ENCODE measurements at places on chromosomes 5 and 9.

DNA sequence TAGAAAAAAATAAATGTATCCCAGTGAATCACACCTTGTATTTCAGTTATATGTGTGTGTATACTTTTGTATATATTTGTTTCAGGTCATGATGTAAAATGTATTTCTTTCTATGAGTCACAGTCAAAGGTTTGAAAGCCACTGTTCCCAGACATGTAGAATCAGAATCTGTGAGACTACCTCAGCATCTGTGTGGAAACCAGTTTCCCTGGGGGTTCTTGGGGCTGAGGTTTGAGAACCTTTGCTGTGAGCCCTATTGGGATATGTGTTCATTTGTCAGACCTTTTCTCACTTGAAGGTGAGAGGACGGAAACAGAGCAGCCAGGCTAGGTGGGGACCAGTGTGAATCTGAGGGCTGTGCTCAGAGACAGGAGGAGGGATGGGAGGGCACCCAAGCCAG is 78.7 kb upstream of the SAP30L start:
- DNase-seq: no peak

GRCh38 chr5:95759005-95759404 is 27.9 kb downstream of the RHOBTB3 start:
- no peak for DNase-seq

GRCh38 chr5:159805021-159805420 is 111.3 kb upstream of the ADRA1B start:
- no peak for DNase-seq

DNA sequence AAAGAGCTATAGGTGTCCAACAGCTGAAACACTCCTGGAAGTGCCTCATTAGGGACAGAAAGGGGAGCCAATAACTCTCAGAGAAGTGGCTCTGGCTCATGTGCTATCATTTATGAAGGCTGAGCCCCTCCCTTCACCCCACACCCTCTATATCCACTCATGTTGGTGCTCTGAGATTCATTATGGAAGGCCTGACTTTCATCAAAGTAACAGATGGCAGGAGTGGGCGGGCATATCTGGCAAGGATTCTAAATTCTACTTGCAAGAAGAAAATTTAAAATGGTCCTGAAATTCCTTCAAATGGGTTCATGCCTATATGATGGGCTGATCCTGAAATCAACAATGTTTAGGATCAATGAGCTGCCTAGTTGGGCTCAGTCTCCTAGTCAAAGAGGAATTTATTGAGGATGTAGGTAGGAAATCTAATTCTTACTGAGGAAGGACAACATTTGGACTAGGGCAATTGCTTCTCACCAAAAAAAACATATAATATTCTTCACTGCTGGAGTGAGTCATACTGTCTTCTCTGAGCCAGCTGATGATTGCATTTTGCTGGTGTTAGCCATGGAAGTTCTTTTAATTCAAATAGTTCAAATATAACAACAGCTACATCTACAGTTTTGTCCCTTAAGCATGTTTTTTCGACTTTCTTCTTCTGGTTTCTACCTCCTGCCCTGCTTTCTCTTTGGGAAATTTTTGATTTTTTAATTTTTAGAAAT is 23.5 kb downstream of the NMRK1 start:
- DNase-seq: no peak

GRCh38 chr5:9838916-9839315 is 208.8 kb upstream of the TAS2R1 start:
- DNase-seq: no peak

DNA sequence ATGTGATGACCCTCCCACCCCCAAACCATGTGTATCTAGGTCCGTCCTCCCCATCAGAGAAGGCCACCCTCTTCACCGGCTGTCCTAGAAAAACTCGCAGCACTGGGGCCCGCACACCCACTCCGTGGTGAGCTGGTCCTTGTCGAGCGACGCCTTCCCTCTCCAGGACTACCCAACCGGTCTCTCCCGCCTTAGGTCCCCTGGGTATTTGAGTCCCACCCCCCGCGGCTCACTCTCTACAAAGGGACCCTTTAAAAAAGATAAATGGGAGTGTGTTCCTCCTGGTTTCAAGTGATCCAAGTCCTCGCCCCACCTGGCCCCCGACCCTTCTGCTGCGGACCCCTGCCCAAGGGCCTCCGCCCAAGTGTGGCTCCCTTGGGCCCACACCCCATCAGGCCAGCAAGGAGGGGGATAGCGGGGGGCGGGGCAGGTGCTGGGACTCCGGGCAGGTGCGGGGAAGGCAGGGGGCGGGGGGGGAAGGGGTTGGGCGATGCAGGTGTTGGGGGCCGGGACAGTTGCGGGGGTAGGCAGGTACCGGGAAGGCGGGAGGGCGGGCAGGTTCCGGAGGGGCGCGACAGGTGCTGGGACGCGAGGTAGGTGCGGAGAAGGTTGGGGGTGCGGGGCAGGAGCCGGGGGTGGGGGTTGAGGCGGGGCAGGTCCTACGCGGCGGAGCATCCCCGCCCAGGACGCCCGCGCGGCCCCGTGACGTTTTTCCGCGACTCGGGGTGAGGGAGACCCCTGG is 970 bp upstream of the ARRDC1 start:
- no peak for DNase-seq

- DNase-seq: no peak
These were observed 34.2 kb upstream of the TRPC7 start for GRCh38 chr5:136399527-136399926.

- DNase-seq: no peak
These were observed 8.2 kb upstream of the GLIPR2 start for GRCh38 chr9:36128349-36128748.

- DNase-seq: no peak
These were observed 205.9 kb downstream of the TRIO start for GRCh38 chr5:14349029-14349428.

DNA sequence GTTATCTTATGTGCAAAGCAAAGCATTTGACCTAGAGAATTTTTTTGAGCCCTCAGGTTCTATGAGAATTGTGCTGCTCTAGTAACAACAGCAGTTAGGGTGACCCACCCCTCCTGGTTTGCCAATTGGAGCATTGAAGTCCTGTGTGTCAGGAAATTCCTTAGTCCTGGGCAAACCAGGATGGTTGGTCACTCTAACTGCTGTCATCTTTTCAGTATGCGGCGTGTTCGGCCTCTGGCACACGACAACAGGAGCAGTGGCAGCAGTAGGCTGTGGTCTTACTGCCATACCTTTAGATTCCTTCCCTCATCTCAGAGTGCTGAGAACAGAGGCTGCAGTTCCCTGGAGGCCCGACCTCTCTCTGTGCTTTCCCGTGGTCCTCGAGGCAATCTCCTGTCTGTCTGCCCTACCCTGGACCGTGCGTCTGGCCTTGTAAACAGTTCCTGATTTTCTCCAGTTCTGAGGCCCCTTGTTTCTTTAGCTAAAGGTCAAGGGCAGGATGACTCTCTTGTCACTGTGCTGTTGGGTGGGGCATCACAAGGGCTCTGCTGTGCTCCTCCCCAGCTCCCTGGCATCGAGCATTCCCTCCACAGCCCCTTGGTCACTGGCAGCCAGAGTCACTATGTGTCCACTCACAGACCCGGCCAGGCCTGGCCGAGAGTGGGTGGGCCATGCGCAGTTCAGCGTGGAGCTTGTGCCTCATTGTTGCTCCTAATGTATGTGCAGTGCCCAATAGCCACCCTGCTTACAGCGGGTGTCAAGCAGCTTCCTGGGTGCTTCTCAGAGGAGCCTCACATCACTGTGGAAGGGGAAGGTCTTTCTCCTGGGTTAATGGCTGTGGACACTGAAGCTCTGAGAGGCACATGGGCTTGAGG is 18.5 kb upstream of the COL15A1 start:
- DNase-seq: no peak

DNA sequence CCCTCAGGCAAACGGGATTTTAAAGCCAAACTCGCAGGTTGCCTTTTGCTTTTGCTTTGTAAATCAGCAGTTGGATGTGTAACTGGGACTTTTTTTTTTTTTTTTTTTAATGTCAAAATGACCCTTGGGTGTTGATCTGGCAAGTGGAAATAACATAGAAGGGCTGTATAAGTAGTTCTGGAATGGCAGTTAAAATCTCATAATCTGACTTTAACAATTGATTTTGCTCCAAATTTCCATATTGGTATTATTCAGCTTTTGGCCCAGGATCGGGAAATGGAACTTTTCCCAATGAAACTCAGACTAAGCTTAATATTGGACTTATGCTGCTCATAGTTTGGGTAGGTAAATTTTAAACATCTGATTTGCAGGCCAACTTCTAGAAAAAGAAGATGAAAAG is 346.8 kb upstream of the NUDT12 start:
- DNase-seq: no peak

DNA sequence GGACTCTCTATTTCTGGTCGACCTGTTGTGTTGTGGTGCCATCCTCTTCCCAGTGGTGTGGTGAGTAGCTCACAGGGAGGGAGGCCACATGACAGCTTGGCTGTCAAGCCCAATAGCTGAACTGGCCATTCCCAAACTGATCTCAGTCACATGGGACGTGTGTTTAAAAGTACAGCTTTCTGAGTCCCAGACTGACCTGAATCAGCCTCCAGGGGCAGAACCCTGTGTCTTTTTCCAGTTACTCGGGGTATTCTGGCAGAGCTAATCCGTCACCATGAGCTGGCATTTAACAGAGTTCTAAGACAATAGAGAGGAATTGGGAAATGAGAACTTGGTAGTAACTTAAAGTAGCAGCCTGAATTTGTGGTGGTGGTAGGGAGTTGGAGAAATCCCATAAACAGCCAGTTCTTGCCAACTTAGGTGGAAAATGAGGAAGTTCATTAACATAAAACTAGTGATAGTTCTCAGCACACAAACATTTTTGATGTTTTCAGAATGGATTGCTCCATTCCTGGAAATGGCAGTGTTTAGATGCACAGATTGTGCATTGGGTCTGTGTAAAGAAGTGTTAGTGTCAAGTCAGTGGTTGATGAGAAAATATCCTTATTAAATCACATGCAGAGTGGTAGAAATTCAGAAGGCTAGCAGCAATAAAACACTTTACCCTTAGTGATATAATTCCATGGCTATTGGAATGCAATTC is 50.9 kb downstream of the GPR107 start:
- no peak for DNase-seq

DNA sequence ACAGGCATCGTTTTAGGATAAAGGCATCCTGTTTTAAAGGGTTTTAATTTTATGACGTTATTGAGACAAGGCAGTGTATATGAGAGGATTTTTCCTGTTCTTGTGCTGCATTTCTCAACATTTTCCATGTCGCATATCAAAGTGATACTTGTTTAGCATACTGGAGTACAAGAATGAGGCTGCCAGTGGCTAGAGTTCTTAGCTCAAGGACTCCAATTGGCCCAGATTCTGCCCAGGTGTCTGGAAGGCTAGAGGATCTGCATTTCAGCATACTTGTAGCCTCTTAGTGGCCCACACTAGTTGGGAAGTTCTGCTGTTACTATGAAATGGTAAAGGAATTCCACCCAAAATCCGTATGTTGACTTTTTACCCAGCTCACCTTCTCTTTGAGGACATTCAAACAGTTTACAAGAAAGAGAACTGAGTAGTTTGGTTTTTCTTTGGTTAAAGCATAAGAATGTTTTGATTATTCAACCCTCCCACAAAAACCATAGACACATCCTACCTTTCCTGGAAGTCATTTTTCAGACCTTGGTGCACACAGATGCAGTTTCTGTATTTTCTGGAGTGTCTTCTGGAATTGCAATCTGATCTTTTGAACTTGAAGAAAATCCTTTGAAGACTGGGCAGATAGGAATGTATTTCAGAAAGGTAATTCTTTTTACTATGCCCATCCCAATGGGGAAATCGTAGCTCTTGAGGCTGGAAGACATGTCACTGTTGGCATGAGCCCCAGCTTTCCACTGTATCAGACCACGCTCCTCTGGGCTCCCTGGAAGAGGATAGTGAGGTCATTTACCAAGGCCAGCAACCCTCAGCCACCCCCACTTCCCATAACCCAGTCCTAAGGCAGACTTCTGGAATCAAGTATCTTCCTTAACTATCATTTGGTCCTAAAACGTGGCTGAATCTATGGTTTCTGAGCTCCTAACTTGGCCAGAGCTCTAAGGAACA is 11.3 kb downstream of the SLC23A1 start:
- no peak for DNase-seq

GRCh38 chr5:56433039-56433617 is 200.0 kb upstream of the ANKRD55 start:
- DNase-seq: no peak

DNA sequence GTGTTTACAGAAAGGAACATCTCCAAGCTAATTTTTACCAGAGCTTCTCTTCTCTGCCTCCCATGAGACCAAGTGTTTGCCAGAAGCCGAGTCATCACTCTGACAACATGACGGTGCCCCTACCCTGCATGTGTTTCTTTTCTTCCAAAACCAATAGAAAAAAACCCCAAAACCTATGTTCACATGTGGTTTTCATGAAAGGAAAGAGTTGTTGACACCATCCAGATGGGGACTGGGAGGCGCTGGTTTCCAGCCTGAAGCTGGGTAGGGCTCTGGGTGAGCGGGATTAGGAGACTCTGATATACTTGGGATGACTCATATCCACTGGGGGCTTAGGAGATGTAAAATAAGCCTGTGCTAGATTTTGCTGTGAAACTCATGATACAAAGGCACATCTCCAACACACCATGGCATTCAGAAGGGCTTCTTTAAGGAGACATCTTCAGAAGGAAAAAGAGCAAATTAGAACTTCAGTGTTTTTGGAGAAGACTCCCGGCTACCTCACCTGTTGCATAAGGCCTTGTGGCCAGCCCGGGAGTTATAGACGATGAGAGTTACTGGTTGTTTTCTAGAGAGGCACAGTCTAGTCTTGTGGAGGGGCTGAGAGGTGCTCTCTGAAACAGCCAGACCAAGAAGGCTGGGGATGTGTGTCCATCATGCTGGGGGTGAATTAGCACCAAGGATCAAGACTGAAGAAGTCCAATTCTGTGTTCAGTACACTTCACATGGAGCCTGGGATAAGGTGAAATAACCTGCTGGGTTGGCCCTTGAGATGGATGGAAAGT is 108.9 kb upstream of the LHFPL2 start:
- DNase-seq: no peak

DNA sequence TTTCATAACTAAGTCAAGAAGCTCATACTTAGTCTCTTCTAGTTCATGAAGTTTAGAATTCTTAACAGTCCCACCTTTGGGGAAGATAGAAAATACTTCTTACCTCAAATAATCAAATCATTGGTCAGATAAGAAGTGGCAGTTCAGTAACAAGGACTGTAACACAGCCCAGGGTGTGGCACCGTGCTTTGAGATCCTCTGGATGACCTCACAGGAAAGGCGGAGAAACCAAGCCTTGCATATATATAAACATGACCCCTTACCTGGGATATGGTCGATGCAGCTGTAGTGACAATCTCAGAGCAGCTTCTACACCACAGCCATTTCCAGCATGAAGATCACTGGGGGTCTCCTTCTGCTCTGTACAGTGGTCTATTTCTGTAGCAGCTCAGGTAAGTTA is at the start of gene SPINK7:
Gene SPINK7 (plus strand): TSS at position 271 of the 400 bp plus-strand sequence. CDS start 61 bp downstream, at position 332.
- DNase-seq: no peak

DNA sequence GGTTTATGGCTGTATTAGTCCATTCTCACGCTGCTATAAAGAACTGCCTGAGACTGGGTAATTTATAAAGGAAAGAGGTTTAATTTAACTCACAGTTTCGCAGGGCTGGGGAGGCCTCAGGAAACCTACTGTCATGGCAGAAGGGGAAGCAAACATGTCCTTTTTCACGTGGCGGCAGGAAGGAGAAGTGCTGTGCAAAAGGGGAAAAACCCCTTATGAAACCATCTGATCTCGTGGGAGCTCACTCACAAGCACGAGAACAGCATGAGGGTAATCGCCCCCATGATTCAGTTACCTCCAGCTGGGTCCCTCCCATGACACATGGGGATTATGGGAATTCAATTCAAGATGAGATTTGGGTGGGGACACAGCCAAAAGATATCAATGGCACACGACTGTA is 13.9 kb downstream of the LRRC70 start:
- DNase-seq: no peak
